ENCODE measurements at places on chromosomes 1 and 21. TPM values are rescaled to one million over a fixed set of nuclear protein-coding genes. Genes with fewer than 3 reads are reported as not detected.

DNA sequence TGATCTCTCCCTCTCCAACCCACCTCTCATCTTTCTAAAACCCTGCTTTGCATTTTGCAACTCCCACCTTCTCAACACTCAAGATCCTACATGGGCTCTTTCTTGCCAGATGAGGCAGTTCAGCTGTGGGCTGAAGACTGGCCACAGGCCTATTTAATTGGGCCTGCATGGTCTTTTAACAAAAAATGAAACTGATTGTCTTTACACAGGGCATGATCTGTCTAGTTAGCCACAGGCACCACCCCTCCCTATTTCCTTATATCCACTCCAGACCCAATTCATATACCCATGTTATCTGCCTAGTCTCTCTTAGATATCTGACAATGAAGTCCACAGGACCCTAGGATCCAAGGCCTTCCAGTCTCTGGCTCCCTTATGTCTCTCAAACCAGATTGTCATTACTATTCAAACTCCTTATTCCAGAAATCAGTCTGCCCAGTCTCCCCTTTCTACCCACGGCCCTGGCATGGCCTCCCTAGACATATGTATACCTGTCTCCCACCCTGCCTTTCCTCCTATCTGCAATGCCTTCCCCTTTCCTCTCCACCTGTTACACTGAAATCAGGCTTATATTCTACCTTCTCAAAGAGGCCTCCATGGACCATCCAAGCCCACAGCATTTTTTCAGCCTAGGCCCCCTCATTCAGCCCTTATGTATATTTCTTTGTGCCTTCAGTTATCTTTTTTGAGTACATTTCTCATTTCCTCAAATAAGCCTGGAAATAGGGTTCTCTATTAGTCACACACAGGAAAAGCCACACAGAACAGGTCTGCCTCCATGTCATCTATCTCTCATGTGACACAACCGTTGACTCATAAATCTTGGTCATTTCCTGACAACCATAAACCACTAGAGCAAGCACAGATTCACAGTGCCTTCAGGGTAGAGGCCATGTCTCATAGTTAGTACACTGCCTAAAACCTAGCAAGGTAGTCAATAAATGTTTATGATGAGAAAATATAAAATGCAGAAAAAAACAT is 39.0 kb downstream of the LPAR3 start:
- DNase-seq, result no peak

DNA sequence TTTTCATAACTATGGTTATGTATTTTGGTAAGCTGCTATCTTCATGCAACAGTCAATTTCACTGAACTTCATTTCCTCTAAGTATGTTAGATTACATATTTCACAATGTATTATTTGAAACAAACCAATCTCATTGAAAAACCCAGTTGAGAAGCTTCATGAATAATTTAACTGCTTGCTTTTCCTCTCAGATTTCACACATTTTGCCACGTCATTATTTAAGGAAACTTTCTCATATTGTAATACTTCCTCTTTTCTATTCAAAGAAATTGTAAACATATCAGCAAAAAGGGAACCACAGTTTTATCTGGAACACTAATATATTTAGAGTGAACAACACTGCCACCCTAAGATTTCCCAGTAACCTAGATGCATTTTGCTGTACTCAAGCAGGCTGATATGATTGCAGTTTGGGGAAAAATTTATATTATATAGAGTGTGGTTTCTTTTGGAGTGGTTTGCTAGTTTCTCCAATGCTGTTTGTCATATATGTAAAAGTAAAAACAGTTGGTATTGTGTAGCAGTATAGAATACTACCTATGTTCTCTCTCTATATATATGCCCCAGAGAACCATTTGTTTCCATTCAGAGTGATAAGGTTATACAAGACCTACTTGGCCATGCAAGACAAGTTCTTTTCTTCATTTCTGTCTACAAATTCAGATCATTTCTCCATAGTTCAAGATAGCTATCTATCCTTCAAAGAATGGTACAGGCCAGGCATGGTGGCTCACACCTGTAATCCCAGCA is 28.4 kb upstream of the AHCTF1 start:
- DNase-seq, result no peak

GRCh38 chr1:48206371-48206770 is 16.1 kb upstream of the SLC5A9 start:
- DNase-seq, result no peak

- no peak for DNase-seq
Observed at GRCh38 chr1:198253259-198253658, 96.5 kb downstream of the NEK7 start.

DNA sequence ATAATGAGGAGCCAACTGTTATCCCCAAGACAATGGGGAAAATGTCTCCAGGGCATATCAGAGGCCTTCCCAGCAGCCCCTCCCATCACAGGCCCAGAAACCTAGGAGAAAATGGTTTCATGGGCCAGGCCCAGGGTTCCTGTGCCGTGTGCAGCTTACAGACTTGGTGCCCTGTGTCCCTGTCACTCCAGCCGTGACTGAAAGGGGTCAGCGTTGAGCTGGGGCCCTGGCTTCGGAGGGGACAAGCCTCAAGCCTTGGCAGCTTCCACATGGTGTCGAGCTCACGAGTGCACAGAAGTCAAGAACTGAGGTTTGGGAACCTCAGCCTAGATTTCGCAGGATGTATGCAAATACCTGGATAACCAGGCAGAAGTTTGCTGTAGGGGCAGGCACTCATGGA is 18.1 kb downstream of the SIPA1L2 start:
- DNase-seq, result no peak

DNA sequence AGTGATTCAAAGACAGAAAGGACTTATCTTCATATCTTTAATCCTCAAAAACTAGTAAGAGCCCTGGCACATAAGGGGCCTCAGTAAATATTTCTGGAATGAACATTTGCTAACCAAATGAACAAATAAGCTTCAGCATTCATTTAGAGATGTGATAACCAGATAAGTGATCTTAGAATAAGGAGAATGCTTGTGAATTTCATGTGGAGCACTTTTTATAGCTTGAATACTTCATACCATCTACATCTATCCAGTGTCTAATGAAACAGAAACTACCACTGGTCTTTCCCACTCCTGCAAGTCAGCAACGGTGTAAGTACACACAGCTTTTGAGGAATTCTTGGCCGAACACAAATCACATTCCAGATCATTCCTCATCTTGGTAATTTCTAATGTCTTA is 38.5 kb downstream of the EDEM3 start:
- DNase-seq, result no peak

- DNase-seq, result no peak
Observed at GRCh38 chr1:38217316-38217715, 170.7 kb upstream of the POU3F1 start.

DNA sequence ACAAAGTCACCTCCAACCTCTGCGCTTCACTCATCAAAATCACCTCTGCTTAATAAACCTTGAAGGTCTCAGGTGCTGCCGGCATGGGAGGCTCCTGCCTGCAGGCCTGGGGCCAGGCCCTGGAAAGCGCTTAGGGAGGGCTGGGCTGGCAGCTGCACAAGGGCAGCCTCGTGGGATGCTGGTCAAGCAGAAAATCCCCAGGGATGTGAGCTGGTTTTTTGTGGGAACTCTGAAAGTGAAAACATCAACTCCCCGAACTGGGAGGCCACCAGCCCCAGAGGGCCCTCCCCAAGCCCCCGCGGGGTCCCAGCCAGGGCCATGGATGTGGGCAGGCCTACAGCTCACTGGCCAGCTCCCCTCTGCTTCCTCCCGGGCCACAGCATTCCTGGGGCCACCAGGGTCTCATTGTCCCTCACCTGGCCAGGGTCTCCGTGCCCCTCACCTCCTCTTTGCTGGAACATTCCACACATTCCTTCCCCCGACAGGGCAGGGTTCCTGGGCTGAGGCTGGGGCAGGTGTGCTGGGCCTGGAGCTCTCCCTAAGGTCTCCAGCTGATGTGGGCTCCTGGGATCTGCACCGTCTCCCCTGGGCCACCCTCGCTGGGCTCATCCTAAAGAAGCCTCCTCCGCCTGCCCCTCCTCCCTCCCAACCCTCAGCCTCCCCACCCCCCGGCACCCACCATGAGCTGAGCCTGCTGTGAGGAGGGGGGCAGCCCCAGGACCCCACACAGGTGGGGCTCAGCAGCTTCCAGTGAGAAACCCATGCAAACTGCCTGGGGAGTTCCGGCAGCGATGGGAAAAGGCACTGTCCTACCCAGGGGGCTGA is 36.0 kb upstream of the POFUT2 start:
- peak; percentile 17 for DNase-seq

DNA sequence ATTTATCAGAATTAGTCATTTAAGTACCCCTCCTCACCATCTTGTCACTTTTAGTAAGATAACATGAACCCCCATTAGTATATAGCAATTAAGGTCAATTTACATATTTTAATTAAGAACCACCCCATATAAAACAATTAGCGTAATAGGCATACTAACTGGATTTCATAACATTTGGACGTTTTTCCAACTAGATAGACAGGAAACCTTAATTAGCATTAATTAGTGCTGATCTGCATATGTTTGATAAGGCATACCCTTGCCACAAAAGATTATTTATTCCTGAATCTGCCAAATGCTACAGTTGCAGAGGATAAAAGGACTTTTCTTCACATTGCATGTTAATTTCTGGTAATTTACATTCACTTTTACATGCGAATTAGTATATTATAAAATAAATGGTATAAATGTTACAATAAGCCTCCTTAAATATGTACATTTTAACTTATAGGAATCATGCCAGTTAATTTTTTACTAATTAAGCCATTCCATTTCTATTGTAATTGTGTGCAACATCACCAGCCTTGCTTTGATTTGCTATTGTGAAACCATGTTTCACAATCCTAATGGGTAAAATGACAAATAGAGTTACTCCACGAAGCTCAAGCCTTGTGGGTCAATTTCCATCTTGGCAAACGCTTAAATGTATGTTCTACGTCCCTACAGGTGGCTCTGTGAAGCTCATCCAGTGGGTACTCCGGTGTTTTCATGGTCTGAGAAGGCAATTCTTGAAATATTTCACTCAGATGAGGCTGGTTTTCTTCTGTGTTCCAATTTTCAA is 469.6 kb downstream of the DPYD start:
- DNase-seq, result no peak

GRCh38 chr1:62433861-62434617 is 2.8 kb upstream of the USP1 start:
- no peak for DNase-seq

DNA sequence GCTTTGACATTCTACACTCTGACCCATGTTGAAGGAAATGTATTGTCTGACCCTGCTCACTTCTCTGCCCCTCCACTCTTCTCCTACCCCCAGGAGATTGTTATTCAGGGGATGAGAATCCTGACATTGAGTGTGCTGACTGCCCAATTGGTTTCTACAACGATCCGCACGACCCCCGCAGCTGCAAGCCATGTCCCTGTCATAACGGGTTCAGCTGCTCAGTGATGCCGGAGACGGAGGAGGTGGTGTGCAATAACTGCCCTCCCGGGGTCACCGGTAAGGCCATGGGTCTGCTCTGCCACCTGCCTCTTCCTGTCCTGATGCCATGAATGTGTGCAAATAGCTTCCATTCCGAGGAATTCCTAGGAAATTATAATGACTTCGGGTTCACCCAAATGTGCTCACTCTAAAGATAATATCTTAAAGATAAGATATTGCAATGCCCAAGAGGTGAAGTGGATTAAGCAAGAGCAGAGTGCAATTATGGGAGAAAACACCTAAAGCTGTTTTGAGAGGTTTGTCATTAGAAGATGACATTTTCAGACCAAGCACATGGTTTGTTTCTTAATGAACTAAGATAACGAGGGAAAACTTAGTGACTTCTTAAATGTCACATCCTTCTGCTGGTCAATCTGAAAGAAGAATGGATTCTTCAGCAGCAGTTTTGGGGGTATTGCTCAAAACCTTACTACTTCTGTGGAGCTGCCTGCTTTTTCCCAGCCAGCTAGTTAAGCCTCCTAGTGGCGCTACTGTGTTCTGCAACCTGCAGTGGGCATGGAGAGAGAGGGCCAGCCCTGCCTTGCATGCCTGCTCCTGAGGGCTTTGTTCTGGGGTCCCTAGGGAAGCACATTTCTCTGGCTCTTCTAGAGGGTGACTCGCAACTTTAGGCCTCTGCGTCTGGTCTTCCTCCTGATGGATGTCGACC is 41.6 kb downstream of the LAMC2 start:
- DNase-seq, result peak; percentile 56

GRCh38 chr1:19479351-19480120 is 5.8 kb downstream of the CAPZB start:
- no peak for DNase-seq

DNA sequence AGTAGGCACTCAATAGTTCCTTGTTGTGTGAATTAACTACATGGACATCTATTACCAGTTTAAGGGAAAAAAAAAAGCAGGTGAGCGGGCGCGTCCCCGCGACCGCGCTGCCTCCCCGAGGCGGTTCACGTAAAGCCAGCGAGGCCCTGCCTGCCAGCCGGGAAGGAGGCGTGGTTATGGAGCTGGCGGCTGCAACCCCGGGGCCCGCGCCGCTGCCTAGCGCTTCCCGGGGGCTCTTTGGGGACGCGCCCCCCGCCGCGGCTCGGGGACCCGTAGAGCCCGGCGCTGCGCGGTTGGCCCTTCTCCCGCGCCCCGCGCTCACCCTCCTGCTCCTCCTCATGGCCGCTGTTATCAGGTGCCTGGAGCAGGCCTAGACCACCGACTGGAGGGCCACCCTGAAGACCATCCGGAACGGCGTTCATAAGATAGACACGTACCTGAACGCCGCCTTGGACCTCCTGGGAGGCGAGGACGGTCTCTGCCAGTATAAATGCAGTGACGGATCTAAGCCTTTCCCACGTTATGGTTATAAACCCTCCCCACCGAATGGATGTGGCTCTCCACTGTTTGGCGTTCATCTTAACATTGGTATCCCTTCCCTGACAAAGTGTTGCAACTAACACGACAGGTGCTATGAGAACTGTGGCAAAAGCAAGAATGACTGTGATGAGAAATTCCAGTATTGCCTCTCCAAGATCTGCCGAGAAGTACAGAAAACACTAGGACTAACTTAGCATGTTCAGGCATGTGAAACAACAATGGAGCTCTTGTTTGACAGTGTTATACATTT is 2.6 kb upstream of the CC2D1B start:
- DNase-seq, result peak; percentile 77

- no peak for DNase-seq
Observed at GRCh38 chr1:83787246-83787998, 211.5 kb downstream of the TTLL7 start.

DNA sequence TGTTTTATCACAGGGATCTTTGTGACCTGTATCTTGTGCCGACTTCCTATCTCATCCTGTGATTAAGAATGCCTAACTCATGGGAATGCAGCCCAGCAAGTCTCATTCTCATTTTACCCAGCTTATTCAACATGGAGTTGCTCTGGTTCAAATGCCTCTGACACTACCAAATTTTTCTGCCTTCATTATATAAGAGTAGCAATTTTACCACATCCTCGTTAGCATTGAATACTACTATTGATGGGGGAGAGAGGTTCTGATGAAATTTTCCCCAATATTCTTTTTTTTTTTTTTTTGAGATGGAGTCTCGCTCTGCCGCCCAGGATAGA is 44.5 kb upstream of the PPIH start:
- no peak for DNase-seq

RGS18 gene
- 0.46 TPM for total RNA-seq

MPZ gene
- 1.3 TPM for total RNA-seq

KAZN gene
- 11.4 TPM for total RNA-seq

NR1I3 gene
- not detected for total RNA-seq

TAS1R1 gene
- total RNA-seq, result not detected

PPFIA4 gene
- total RNA-seq, result 0.58 TPM

KIAA0040 gene
- 14.9 TPM for total RNA-seq
